ENCODE measurements at places on chromosomes 7 and 10. TPM values are rescaled to one million over a fixed set of nuclear protein-coding genes. Genes with fewer than 3 reads are reported as not detected.
A peak's percentile ranks its signal among the peaks of the same experiment; 100 is the strongest.

GIMAP5 gene
- not detected for total RNA-seq

KLHDC10 gene
- total RNA-seq = 20.3 TPM

DNA sequence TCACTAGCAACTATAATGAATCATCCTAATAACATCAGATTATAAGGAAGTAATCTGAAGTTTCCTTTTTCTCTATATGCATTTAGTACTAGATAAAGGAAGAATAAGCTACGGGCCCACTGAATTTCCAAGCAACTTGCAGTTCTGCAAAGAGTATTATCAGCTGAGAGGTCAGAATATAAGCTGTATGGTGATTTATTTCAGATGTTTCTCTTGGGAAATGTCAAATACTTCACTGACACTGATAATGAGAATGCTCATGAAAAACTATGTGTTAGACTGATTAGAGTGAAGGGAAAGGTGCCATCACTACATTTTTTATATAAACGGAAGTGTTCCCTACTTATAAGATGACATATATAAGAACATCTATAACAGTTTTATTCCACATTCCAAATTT is 251.2 kb upstream of the HGF start:
- no peaks in the 10 kb centered on the region for H3K4me1 ChIP-seq
- H3K27ac ChIP-seq = no peak overlapping the region
- H3K36me3 ChIP-seq = no peaks in the 10 kb centered on the region
- no peaks in the 10 kb centered on the region for H3K27me3 ChIP-seq

- no peaks in the 10 kb centered on the region for H3K27me3 ChIP-seq
- no peak for DNase-seq
- H3K4me3 ChIP-seq = no peak overlapping the region
- no peaks in the 10 kb centered on the region for H3K36me3 ChIP-seq
These were observed 116.9 kb downstream of the LRMDA start for GRCh38 chr10:75548356-75548755.

DNA sequence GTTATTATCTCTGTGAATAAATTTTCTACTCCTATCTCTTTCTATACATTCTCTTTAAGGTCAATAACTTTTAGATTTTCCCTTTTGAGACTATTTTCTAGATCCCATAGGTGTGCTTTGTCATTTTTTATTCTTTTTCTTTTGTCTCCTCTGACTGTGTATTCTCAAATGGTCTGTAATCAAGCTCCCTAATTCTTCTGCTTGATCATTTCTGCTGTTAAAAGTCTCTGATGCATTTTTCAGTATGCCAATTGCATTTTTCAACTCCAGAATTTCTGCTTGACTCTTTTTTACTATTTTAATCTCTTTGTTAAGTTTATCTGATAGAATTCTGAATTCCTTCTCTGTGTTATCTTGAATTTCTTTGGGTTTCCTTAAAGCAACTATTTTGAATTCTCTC is 78.2 kb downstream of the THNSL1 start:
- no peaks in the 10 kb centered on the region for H3K36me3 ChIP-seq
- H3K27me3 ChIP-seq = no peaks in the 10 kb centered on the region
- no peak overlapping the region for H3K4me3 ChIP-seq
- no peaks in the 10 kb centered on the region for H3K4me1 ChIP-seq
- DNase-seq = no peak
- H3K27ac ChIP-seq = no peak overlapping the region

- no peak for DNase-seq
- H3K27ac ChIP-seq = no peak overlapping the region
- H3K4me3 ChIP-seq = no peak overlapping the region
- no peaks in the 10 kb centered on the region for H3K27me3 ChIP-seq
These were observed 43.4 kb downstream of the GLRX3 start for GRCh38 chr10:130179640-130180039.

- H3K36me3 ChIP-seq = no peaks in the 10 kb centered on the region
- H3K27ac ChIP-seq = no peak overlapping the region
- H3K4me1 ChIP-seq = no peaks in the 10 kb centered on the region
These were observed 196.9 kb downstream of the ZNF716 start for GRCh38 chr7:57646901-57647246.

DNA sequence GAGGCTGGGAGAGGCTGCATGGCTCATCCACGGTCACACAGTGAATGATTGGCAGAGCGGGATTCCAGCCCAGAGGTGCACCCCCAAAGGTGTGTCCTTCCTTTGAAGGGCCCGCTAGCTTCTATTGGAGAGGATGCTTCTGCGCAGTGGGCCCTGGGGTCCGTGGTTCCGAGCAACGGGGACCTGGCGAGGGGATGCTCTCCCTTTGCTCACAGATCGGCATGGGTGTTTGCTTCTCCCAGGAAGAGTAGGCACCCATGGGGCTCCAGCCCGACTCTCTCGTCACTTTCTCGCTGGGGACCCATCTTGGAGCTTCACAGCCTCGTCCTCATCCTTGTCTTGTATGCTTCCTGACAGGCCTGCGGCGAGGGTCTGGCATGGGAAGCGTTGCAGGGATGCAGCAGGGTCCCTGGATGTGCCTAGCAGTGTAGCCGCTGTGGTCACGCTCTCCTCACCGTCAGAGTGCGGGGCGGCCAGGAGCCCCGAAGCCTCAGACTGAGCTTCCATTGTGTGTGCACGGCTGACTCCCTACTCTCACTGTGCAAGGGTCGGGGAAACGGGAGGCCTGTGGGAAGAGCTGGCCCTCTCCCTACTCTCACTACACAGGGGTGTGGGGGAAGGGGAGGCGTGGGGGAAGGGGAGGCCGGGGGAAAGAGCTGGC is 538.5 kb upstream of the FOXK1 start:
- no peak overlapping the region for H3K27ac ChIP-seq
- no peak overlapping the region for H3K4me3 ChIP-seq
- no peaks in the 10 kb centered on the region for H3K36me3 ChIP-seq
- no peak for DNase-seq

DNA sequence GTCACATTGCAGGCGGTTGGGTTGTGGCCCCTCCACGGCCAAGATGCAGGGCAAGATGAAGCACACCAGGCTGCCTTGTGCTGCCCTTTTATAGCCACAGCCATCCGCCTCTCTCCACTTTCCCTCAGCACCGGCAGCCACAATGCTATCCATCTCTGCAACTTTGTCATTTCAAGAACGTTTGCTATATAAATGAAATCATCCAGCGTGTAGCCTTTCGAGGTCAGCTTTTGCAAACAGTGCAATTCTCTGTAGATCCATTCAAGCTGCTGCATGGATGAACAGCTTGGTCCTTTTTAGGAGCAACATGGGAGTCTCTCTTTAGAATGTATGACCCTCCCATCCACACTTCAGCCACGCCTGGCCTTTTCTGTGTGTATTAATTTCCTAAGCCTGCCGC is 6.4 kb upstream of the IL15RA start:
- no peaks in the 10 kb centered on the region for H3K36me3 ChIP-seq
- no peaks in the 10 kb centered on the region for H3K27me3 ChIP-seq
- DNase-seq = no peak
- no peak overlapping the region for H3K4me3 ChIP-seq

DNA sequence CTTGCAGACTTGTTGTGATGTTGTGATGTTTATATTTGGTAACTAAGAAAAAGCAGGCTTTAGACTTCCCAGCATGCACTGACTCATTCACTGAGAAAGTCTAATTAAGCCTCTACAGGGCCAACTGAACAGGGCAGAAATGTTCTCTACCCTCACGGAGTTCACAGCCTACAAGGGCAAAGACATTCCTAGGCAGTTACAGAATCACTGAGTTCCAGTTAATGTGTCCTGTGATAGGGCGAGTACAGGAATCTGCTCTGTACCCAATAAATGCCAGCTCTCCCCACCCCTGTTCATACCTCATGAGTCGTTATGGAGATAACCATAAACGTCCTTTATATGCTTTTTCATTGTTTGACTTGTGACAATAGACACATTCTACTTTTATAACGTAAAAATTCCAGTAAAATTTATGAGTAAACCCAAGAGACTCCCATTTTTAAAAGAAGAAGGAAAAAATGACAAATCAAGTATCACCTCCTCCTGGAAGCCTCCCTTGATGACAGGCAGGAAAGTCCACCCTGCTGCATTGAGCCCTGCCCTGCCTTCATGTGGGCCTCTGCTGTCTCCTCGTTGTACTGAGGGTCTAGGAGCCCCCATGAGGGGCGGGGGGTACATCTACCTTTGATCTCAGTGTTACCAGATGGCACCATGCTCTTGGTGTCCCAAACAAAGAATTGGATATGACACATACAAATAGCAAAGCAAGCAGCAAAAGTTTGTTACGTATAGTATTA is 14.3 kb downstream of the MUC12 start:
- no peaks in the 10 kb centered on the region for H3K36me3 ChIP-seq
- no peaks in the 10 kb centered on the region for H3K27me3 ChIP-seq
- no peak for DNase-seq
- H3K4me1 ChIP-seq = no peaks in the 10 kb centered on the region
- H3K27ac ChIP-seq = no peak overlapping the region

DNA sequence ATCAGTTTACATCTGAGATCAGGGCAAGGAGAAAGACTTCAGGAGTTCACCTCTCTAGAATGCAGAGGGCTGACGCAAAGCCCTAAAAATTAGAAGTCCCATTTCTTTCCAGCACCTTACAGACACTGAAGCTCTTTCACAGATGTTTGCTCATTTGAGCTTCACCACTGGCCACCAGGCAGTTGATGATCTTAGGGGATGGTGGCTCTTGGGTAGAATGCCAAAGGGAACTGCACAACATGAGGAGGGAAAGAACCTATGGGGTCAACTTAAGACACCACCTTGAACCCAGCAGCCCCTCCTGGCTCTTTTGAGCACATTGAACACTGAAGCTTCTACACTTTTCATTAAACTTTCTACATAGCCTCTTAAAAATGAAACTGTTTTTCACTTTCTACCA is 390.3 kb upstream of the CELF2 start:
- H3K27ac ChIP-seq = no peak overlapping the region
- DNase-seq = no peak
- H3K4me1 ChIP-seq = no peaks in the 10 kb centered on the region
- no peaks in the 10 kb centered on the region for H3K36me3 ChIP-seq

GRCh38 chr7:109898-110556 is 82.3 kb upstream of the FAM20C start:
- H3K27me3 ChIP-seq = no peaks in the 10 kb centered on the region
- no peaks in the 10 kb centered on the region for H3K4me1 ChIP-seq
- H3K4me3 ChIP-seq = no peak overlapping the region
- no peak for DNase-seq
- no peaks in the 10 kb centered on the region for H3K36me3 ChIP-seq

APBB1IP gene
- 0.16 TPM for total RNA-seq

CLEC5A gene
- not detected for total RNA-seq

DNA sequence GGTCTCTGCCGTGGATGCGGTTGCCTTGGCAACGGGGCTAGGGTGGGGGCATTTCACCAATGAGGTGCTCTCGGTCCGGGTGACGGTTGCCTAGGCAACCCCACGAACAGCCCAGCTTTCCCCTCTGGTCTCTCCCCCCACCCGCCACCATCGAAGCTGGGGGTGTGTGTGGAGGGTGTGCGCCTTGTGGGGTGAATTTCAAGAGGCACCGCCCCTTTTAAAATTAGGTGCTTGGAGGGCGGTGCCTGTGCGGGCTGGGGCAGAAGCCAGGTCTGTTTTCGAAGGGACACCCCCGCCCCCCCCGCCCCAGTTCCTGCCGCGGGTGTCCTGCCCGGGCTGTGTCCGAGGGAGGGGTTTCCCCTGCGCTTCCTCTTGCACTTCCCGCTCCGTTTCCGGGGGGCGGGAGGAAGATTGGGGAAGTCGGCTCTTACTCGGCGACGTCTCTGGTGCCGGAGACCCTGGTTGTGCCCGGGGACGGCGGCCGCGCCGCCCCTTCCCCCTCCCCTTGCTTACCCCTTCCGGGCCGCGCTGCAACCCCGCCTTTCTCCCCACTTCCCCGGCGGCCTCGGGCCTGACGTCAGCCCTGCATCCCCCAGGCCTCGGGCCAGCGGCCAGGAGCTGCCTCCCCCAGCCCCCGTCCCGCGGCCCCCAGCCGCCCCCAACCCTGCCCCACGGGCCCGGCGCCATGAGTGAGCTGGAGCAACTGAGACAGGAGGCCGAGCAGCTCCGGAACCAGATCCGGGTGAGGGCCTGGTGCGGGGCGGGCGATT is 2.2 kb downstream of the GNB2 start:
- no peaks in the 10 kb centered on the region for H3K4me1 ChIP-seq
- peak overlapping the region; percentile 42 for H3K27ac ChIP-seq
- H3K36me3 ChIP-seq = peaks cover 11% of the 10 kb centered on the region

GCC1 gene
- total RNA-seq = 26.6 TPM

GRCh38 chr10:72318418-72319262 is 36.1 kb downstream of the DNAJB12 start:
- peaks cover 44% of the 10 kb centered on the region for H3K4me1 ChIP-seq
- H3K27ac ChIP-seq = peak overlapping the region; percentile 92
- no peaks in the 10 kb centered on the region for H3K27me3 ChIP-seq

GRCh38 chr7:10239695-10240345 is 733.9 kb upstream of the PHF14 start:
- H3K4me3 ChIP-seq = no peak overlapping the region
- H3K27ac ChIP-seq = no peak overlapping the region
- H3K36me3 ChIP-seq = no peaks in the 10 kb centered on the region

GRCh38 chr10:78844960-78845607 is 223.7 kb upstream of the ZMIZ1 start:
- H3K27me3 ChIP-seq = no peaks in the 10 kb centered on the region
- no peak overlapping the region for H3K4me3 ChIP-seq
- no peaks in the 10 kb centered on the region for H3K4me1 ChIP-seq
- DNase-seq = no peak
- H3K27ac ChIP-seq = no peak overlapping the region

SH2B2 gene
- total RNA-seq = 10.6 TPM

BLNK gene
- total RNA-seq = 0.30 TPM

GRCh38 chr10:114482480-114483304 is 78.4 kb upstream of the AFAP1L2 start:
- H3K4me1 ChIP-seq = no peaks in the 10 kb centered on the region
- no peak for DNase-seq
- no peak overlapping the region for H3K27ac ChIP-seq
- peaks cover 2% of the 10 kb centered on the region for H3K36me3 ChIP-seq
- H3K27me3 ChIP-seq = no peaks in the 10 kb centered on the region
